Psoas muscle (tissue), 8 donors: ENCODE measurements at places on chromosomes 12 and 14.

GRCh38 chr14:32404784-32405573 is 75.9 kb downstream of the AKAP6 start:
- no peak for DNase-seq

GRCh38 chr14:103377522-103378037 is 7.6 kb upstream of the MARK3 start:
- DNase-seq: no peak

- DNase-seq: no peak
Measured at GRCh38 chr12:41919526-41920261, 225.0 kb downstream of the GXYLT1 start.

DNA sequence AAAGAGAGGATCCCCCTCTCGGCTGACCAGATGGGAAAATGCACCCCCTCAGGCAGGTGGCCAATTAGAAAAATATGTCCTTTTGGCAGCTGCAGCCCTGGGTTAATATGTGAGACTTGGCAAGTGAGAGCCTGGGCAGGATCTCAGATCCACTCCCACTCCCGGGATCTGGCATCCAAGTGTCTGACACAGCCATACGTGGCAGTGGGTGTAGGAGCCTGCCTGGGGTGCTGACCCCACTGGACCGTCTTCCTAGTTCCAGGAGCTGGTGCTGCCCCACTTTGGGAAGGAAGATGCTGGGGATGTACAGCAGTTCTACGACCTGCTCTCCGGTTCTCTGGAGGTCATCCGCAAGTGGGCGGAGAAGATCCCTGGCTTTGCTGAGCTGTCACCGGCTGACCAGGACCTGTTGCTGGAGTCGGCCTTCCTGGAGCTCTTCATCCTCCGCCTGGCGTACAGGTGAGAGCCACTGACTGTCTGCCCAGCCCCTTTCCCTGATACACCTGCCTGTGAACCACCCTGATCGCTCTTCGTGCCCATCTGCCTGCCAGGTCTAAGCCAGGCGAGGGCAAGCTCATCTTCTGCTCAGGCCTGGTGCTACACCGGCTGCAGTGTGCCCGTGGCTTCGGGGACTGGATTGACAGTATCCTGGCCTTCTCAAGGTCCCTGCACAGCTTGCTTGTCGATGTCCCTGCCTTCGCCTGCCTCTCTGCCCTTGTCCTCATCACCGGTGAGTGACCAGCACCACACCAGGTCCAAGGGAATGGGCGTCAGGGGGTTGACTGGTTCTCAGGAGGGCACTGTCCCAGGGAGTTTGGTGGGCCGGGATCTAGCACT is 5.8 kb downstream of the NR4A1 start:
- no peak for DNase-seq

- DNase-seq: no peak
Measured at GRCh38 chr14:106141242-106142220, 615.1 kb downstream of the TMEM121 start.

GRCh38 chr12:56933826-56934625 is at the start of gene SDR9C7:
Gene SDR9C7 (minus strand): TSS chr12:56934408. CDS start chr12:56934261, 147 bp downstream.
- DNase-seq: no peak

DNA sequence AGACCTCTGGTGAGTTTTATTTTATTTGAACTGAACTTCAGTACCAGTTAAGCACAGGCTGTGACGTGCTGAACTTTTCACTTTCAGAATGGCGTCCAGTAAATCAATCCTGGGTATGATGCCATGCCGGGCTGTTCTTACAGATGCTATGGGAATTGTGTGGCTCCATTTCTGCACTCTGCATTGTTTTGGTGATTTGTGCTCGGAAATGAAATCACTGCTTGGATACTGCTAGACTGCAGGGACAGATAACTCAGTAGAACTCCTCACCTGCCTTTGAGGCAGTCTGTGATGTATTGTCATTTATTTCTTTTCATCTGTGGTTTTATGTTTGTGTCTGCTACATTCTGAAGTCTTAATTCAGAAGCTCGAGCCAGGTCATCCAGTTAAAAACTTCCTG is 172.7 kb downstream of the PTPN11 start:
- no peak for DNase-seq

DNA sequence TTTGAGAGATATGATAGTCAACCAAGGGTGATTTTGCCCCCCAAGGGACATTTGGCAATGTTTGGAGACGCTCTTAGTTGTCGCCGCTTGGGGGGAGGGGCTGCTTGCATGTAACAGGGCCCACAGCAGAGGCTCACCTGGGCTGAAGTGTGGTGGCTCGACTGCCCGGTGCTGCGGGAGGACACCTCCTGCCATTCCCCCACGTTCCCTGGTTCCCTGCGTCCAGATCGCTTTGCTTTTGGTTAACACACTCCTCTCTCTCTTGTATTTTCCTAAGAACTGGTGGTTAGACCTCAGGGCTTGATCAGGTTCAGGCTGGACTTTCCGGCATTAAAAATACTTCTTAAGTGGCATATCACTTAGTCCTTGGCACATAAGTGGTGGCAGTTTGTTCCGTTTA is 18.9 kb downstream of the PPP2R5C start:
- DNase-seq: no peak

DNA sequence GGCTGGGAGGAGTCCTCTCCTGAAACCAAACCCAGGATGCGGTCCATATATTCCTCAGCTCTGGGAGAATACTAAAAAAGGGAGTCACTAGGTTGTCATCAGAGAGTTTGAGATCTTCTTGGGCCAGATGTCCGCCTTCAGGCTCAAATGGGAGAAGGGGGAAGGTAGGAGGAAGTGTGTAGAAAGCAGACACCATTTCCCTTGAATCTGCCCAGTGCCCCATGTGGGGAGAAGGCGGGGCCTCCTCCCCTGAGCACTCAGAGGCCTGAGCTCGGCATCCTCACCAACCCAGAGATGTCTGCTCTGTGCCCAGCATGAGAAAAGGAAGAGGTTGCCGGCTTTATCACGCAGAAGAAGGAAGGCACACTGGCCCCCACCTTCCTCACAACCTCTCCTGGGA is 37.3 kb downstream of the LTBP2 start:
- DNase-seq: no peak

DNA sequence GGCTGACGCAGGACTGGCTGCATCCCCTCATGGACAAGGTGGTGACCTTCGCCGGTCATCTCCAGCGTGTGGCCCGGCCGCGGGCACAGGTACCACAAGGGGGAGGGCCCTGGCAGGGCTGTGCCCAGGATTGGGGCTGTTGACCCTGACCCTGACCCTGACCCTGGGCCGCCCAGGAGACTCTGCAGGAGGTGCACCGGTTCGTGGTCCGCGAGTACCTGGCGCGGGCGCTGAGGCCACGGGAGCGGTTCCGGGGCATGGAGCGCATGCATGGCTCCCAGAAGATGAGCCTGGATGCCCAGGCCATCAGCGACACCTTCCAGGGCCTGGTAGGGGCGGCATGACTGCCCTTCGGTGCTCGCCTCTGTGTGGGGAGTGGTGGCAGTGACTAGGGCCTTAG is 12.9 kb downstream of the EXOC3L4 start:
- no peak for DNase-seq

DNA sequence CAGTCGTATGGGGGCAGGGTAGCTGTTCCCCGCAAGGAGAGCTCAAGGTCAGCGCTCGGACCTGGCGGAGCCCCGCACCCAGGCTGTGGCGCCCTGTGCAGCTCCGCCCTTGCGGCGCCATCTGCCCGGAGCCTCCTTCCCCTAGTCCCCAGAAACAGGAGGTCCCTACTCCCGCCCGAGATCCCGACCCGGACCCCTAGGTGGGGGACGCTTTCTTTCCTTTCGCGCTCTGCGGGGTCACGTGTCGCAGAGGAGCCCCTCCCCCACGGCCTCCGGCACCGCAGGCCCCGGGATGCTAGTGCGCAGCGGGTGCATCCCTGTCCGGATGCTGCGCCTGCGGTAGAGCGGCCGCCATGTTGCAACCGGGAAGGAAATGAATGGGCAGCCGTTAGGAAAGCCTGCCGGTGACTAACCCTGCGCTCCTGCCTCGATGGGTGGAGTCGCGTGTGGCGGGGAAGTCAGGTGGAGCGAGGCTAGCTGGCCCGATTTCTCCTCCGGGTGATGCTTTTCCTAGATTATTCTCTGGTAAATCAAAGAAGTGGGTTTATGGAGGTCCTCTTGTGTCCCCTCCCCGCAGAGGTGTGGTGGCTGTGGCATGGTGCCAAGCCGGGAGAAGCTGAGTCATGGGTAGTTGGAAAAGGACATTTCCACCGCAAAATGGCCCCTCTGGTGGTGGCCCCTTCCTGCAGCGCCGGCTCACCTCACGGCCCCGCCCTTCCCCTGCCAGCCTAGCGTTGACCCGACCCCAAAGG is 804 bp downstream of the GAPDH start:
- peak; percentile 85 for DNase-seq

DNA sequence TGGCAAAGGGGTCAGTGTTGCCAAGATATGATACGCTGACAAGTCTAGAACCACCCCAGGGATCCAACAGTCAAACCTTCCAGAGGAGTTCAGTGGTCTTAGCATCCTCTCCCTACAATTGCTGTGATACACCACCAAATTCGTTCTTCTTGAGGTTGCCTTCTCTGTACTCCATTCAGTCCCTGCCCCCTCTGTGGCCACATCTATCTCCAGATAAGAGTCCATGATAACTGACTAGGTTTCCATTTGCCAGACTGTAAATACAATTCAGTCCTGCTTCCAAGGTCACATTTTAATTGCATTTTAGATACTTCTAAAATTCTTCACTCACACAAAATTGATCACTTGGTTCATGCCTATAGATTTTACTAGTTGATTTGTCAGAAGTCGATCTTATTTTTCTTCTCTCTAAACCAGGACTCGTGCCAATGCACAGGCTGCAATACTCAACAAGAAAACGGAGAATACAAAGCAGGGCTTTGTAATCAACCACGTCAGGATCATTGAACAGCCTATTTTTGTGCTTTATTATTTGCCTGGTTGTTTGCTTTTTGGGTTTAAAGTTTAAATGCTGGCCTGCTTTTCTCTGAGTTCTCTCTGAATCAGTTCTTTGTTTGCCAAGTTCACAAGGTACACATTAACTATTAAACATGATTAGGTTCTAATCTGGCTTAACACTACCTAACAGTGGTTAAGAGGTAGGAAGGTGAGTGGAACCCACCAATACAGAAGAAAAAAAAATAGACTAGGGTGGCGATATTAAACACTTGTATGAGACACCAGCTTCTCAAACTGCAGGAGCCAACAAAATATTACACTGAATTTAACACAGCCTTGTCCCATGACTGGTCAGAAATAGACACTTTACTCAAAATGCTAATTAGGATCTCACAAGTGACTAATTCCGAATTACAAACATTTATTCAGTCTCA is 5.3 kb upstream of the TSPAN8 start:
- DNase-seq: no peak

- DNase-seq: no peak
Measured at GRCh38 chr12:114254998-114255397, 150.9 kb downstream of the TBX5 start.

DNA sequence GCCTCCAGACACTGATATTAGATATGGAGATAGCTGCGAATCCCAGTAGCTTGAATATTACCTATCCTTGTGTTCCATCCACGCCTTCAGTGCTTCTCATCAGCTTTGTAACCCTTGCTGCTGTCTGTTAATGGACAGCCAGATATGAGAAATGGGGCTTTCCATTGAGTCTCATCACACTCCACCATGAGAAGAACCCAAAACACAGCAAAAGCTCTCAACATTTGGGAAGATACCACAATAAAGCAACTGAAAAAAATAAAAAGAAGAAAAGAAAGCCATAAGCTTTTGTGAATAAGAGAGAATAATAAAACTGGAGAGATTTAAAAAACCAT is 225.4 kb downstream of the GALC start:
- no peak for DNase-seq

DNA sequence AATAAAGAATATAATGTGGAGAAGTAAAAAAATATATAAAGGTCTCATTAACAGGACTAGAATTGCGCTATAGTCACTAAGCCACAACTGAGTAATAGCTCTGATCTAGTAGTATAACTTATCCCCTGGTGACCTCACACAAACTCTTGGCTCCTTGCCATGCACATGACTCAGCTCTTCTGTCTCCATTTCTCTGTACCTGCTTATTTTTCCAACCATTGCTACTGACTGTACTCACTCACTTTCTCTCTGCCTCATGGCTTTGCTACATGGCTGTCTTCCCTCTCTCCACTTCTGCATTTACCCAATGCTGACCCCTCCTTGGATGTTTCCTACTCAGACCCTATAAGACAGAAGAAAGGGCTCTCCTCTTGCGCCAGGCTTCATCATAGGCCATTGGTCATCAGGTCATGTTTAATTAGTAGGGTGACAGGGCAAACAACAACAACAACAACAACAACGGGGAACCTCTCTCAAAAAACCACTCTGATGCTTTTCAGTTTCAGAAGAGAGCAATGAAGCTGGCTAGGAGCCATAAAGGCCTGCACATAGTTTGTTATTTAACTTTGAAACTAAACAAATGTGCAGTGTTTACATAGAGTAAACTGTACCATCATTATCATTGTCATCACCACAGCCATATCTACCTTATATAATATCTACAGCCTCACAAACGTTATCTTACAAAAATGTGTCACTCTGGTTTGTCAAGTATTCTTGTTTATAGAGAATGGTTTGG is 25.6 kb upstream of the KRAS start:
- no peak for DNase-seq

- DNase-seq: no peak
Measured at GRCh38 chr12:79691511-79692248, 916 bp upstream of the PAWR start.

DNA sequence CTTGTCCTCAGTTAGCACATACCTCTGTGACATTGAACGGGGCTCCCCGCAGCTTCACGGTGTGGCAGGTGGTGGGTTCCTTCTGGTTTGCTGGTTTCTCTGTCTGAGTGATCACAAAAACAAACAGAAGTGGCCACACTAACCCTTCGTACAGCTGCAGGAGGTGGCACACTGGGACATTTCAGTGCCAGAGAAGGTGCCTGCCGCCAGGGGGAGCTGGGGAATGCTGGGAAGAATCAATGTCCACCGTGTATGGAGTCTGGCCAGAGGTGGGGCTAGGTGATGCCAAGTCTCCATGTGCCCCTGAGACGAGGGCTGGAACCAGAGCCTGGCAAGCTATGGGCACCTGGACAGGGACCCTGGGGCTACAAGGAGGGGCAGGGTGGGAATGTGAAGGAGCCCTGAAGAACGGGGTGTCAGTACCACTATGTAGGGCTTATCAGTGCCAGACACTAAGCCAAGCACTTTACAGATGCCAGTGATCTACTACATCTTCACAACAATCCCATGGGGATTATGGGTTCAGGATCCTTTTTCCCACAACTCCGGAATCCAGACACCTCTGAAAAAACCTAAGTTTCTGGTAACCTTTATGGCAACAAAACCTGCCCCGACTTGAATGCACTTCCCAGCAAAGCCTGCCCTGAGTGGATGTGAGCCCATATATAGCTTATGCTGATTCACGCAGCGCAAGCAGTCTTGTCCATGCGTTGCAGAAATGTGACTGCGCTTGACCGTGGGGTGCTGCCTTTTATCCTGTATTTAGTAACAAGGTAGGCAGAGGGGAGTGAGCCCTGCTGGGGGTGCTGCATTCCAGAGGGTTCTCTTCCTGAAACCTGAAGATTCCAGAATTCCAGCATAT is 10.8 kb downstream of the RBM19 start:
- no peak for DNase-seq

DNA sequence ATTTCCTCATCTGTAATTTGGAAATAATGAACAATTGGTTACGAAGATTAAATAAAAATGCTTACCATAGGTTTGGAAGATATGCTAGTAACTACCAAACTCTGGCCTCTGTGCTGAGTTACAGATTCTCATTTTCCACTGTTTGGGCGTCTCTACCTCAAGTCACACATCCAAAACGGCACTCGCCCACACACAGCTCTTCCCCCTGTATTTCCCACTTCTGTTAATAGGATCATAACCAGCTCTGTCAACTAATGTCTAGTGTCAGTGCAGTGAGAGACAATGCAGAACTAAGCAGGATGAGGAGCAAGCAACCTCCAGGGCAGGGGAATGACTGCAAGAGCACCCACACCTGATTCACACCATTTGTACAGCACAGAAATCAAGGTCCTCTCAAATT is 10.9 kb upstream of the SYCP3 start:
- no peak for DNase-seq
